Psoas muscle (tissue), 8 donors: ENCODE measurements at places on chromosomes 7 and 10. TPM values are rescaled to one million over a fixed set of nuclear protein-coding genes. Genes with fewer than 3 reads are reported as not detected.

KLLN gene
- total RNA-seq = 0.43 TPM

DDC gene
- total RNA-seq = 1.7 TPM

TRPV5 gene
- not detected for total RNA-seq

FGFBP3 gene
- 0.97 TPM for total RNA-seq

BLNK gene
- 3.7 TPM for total RNA-seq
